NCI-H2171 (cell line): ENCODE measurements at places on chromosomes 6 and 20.

DNA sequence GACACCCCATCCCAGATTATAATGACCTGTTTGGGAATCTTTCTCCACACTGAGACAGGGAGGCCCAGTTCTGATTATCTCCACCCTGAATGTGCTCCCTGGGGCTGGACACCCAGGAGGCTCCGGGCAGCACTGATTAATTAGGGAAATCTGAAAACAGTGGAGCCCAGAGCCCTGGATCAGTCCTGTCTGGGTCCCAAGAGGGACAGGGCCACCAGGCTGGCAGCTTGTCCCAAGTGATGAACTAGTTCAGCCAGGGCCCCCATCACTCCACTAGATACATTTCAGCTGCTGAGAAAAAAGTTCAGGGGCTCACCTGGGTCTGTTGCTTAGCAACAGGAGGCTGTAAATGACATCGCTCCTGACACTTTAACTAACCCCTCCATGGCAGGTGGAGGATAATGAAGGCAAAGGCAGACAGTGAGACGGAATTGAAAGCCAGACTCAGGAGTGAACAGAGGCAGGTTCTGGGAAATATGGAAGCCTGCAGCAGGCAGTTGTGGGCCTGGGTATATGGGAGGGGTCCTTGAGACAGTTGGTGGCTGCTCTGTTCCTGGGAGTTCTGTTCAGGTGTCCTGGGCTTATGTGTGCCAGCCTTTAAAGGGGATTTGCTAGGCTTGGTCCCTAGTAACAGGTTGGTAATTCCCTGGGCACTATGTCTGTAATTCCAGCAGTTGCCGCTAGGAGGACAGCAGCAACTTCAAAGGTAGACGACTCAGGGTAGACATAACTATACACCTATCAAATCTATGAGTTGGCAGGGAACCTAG is 78.3 kb upstream of the CTNNBL1 start:
- DNase-seq = peak; percentile 36

DNA sequence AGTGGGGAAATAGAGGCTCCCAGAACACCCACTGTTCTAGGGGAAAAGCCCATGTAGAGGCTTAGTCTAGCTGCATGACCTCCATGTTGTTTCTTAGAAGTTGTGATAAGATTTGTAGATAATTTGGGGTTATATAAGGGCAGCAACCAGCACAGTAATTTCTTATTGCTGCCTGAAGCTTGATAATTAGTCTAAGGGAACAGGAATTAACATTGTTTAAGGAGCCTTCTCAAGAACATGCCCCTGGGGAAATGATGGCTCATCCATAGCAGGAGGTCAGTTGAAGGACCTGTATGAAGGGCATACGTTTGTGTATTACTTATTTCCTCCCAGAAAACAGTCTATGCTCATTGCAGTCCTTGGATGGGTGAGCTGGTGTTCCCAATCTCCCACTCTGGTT is 170.7 kb upstream of the SCGN start:
- no peak for DNase-seq

GRCh38 chr6:66687611-66688140 is 980.6 kb upstream of the EYS start:
- DNase-seq = no peak

GRCh38 chr6:113306552-113307145 is 550.5 kb upstream of the MARCKS start:
- DNase-seq = no peak

- peak; percentile 0 for DNase-seq
Observed at GRCh38 chr6:137165375-137166246, 7.8 kb downstream of the IL22RA2 start.

- no peak for DNase-seq
Observed at GRCh38 chr20:9298906-9299305, 215.5 kb upstream of the LAMP5 start.

DNA sequence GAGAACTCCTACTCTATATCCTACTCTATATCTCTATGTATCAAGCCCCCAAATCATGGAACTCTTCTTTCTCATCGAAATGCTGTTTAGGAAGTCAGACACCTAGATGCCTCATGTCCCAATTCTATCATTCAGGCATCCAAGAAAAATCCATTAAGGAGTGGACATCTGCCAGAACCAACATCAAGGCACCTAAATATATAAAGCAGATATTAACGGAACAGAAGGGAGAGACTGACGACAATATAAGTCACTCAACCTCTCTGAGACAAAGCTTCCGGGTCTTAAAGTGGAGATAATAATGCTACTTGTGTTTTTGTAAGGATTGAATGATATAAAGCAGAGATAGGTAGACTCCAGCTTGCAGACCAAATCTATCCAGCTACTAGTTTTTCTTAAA is 241.5 kb downstream of the NFATC2 start:
- no peak for DNase-seq

- DNase-seq = no peak
Observed at GRCh38 chr6:43999628-44000027, 127.6 kb downstream of the MRPL14 start.

DNA sequence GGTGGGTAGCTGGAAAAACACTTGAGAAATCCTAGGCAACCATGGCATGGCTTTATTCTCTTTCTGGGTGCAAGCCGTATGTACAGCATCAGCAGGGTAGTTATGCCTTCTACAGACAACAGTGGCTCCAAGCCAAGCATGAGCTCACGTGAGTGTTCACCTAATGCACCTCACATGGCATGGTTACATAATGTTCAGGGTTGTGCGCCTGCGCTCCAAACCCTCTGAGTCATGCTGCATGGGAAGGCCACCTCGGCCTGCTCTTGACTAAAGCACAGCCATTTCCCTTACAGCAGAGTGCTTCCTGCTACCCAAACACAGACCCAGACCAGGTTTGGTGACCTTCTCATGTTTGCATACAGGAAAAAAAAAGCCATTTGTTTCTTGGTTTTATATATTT is 96.2 kb downstream of the VIP start:
- peak; percentile 3 for DNase-seq

GRCh38 chr6:145294942-145295341 is 440.4 kb downstream of the EPM2A start:
- DNase-seq = no peak

- DNase-seq = no peak
Observed at GRCh38 chr6:135527960-135528249, 30.4 kb upstream of the AHI1 start.

- DNase-seq = no peak
Observed at GRCh38 chr6:31138982-31139381, at the start of gene PSORS1C2. Gene PSORS1C2 (minus strand): TSS chr6:31139066. CDS start chr6:31139026, 40 bp downstream.

DNA sequence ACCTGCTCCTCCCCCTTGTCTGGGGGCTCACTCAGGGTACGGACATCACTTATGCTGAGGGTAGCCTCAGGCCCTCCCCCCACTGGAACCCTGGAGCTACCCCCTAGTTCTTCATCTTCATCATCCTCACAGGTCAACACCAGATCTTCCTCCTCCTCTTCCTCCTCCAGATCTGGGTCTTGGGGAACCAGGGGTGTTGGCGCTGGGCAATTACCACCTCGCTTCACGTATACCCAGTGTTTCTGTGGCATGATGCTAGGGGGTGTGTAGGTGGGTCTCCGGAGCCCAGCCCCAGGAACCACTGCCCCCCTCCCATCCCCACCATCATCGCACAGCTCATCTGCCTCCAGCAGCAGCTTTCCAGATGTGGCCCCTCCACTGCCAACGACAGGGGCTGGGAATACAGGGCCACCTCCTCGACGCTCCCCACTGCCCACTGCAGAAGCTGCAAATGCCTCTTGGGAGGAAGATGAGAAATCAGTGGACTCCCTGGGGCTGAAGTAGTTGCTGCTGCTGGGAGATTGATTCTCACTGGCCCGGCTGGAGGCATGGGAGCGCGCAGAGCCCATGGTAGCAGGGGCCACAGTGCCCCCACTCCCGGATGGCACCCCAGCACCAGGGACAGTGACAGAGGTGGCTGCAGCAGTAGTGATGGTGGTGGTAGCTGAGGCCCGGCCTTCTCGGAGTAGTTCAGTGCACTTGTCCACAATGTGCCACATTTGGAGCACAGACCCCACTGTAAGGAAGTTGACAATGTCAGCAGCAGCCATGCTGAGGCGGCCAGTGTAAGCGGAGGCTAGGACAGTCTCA is 1.5 kb downstream of the ZBTB22 start:
- no peak for DNase-seq

- no peak for DNase-seq
Observed at GRCh38 chr6:28400122-28400451, 540 bp upstream of the ZSCAN12 start.

- no peak for DNase-seq
Observed at GRCh38 chr20:2914160-2914559, 40.9 kb downstream of the PTPRA start.

DNA sequence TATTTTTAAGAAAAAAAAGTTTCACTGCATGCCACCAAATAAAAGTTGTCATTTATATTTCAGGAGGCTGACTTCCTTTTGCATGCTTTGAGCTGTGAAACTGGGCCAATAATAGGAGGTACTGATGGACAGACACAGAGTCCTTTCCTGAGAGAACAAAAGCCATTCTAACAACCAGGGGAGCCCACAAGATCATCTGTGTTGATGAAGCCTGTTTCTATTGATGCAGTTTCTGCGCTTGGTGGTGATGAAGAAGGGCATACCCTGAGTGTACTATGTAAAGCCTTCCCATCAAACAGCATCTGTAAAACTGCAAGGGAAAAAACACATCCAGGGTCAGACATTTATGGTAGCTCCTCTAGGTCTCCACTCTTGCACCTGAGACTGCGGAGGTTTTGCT is 34.8 kb downstream of the ABHD12 start:
- DNase-seq = no peak

DNA sequence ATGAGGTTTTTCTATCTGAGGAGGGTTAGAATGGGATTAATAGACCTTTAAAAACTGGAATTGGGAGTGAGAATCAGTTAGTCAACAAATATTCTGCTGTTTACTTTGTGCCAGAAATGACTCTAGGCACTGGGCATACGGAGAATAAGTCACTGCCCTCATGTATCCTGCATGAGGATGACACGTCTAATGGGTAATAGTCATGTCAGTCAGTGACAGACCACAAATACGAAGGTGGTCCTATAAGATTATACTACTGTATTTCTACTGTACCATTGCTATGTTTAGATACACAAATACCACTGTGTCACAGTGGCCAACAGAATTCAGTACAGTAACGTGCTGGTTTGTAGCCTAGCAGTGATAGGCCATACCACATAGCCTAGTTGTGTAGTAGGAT is 30.7 kb downstream of the ZFAND3 start:
- DNase-seq = no peak

DNA sequence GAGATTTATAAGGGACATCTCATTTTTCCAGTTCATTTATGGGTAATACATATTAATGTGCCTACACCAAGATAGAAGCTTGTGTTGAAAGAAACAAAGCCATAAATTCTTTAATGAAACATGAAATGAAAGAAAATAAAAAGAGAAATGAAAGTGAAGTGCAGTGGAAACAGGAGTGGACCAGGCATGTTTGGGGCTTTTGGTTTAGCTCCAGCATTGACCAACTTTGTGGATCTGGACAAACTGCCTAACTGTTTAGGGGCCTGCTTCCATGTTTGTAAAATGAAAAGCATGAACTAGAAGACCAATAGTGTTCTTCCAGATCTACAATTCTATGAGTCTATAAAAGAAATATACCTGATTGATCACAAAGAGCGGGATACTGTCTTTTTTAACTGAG is 124.9 kb downstream of the GJA10 start:
- DNase-seq = no peak
